ENCODE measurements at places on chromosomes 11 and 22.

- DNase-seq: peak; percentile 64
These were observed 1.7 kb downstream of the CAPRIN1 start for GRCh38 chr11:34053161-34053686.

DNA sequence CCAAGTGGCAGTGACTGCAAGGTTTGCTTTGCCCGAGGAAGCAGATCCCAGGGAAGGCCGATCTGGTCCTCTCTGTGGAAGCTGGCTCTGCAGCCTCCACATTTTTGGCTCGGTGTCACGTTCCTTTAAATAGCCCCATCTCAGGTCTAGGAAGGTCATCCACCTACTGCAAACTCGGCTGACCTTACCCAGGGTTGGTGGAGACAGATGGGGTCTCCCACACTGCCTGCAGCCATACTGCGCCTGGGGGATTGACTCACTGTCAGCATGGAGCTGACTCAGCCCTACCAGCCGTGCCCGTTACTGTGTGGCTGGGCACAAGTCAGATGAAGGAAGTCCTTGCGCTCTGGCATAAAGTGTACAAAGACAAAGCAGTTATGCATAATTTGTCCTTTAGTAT lies 16.9 kb downstream of the CDPF1 start:
- peak; percentile 91 for DNase-seq

DNA sequence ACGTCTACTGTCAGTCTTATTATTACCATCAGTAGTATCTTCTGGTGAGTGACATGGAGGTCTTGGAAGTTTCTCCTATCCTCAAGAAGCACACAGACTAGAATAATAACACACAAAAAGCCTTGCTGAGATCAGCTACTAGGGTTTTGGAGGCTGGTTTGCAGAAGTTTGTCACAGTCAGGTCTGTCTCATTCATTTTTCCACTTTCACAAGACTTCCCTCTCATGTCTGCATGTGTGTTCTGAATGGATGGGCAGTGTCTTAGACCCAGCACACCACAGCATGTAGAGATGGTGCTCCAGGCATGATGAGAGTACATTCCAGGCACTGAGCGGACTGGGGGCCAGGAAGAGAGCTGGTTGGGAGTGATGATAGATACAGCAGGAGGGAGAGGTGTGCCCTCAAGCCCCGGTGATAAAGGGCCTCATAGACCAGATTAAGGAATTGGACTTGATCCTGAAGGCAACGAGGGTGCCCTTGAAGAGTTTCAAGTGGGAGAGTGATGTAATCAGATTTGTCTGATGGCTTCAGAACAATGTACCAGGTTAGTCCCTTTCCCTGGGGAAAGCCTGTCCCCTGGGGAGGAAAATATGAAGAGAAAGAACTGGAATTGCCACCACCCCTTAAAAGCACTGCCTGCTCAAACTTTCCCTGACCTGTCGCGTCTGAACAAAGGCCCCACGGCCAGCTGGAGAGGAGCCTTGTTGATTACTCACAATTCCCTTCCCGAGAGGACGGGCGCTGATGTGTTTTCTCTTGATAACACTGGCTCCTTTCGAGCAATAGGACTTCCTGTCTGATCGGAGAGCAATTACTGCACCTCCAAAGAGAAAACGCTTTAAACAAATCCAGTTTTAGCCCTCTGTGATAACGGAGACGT lies 45.1 kb upstream of the LMO2 start:
- no peak for DNase-seq

DNA sequence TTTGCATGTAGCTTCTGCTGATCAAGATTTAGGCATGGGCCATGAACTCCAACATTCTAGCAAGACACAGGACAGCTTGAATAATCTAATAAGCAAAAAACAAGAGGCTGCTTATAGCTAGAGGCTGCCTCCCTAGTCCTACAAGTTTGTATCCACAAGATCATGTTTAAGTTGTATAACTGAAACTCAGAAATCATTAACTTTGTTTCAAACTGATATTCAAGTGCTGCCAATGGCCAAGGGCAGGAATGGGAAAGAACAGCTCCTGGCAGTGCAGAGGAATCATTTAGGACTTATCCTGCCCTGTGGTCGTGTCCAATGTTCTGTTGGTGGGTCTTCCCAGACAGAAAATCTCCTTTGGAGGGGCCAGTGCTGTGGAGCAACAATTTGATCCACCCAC lies 209.6 kb upstream of the DDI1 start:
- DNase-seq: no peak

DNA sequence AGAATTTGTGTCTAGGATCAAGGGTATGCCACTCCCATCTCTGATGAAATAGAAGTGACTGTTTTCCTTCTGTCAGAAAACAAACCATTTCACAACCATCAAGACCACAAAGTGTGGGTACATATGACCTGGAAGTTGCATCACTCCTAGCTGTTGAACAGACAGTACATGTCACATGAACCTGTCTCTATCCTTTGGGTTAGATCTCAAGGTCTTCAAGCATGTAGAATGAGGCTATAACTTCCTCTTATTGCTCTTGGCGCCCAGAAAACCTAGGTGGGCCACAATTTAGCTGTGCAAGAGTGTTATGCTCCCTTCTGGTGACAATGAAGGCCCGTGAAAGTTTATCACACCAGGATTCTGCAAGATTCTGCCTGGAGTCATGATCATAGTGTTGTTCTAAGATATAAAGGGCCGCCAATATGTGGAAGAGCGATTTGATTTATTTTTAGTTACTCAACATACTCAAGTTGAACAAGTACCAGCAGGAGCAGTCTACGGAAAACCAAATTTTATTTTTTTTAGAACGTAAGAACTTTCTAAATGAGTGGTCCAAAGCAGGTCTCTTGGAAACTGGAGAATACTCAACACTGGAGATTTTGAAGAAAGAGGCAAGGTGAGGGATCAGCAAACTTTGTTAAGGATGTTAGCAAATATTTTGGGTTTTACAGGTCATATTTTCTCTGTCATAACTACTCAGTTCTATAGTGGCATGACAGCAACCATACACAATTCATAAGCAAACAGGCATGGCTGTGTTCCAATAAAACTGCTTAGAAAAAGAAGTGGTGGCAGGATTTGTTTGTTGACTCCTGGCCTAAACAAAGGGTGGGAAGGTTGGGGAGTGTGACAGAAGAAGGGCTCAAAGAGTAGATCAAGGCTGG lies 101.8 kb downstream of the USP35 start:
- peak; percentile 99 for DNase-seq

DNA sequence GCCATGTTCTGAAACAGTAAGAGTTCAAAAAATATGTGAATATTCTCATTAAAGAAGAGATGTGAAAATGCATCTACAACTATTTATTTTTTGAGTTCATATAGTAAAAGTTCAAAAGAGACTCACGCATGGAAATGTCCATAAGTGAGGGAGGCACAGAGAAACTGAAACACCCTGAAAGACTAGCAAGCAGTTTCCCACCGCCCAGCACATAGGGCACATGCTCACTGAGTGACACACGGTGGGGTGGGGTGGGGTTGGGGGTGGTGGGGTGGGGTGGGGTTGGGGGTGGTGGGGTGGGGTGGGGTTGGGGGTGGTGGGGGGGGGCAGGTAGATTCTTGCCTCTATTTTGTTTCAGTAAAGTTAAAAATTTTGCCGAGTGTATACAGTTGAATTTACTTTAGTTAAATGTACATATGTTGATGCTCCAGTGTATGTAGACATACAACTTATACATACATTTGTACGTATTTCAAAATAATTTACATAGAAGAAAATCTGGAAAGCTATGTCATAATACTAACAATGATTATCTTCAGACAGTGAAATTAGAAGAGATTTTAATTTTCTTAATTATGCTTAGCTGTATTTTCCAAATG lies 6.3 kb downstream of the CCDC34 start:
- no peak for DNase-seq

- no peak for DNase-seq
These were observed 1.2 kb downstream of the SVIP start for GRCh38 chr11:22828373-22828772.

DNA sequence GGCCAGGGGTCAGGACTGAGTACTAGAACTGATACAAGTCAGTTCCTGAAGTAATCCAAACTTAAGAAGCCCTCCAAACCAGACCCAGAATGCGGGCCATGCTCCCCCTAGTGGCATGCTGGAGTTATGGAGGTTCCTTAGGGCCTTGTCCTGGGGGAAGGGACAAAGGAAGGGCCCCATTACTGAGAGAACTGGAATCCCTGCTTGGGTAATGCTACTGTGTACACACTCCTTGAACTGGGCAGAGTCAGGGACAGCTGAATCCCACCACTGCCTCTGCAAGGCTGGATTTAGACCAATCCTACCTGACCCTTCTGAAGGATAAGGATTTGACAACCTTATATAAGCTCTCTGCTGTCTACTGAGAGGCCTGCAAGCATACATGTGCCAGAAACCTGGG lies 97.3 kb upstream of the AKIP1 start:
- peak; percentile 89 for DNase-seq

DNA sequence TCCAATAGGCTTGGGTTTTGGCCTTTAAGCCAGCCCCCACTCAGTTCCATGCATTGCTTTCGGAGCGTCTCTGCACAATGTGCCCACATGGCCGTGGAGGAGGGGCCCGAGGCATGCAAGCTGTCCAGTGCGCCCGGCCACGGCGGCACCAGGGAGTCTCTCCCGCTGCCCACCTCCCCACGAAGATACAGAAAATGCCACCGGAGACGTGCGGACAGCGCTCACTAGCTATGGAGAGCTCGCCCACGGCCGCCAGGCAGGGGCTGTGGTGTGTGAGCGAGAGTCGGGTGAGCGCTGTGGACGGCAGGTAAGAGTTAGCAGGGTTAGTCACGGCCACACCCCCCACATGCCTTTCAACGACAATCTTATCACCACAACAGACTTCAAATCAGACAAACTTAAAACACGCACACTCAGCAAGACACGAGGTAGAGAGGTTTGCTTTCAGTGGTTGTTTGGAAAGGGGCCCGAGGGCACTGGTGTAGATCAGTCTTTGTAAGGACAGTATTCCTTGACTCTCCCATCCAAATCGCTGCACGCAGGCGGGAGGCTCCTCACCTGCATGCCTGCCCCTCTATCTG lies 18.7 kb upstream of the BID start:
- DNase-seq: no peak

DNA sequence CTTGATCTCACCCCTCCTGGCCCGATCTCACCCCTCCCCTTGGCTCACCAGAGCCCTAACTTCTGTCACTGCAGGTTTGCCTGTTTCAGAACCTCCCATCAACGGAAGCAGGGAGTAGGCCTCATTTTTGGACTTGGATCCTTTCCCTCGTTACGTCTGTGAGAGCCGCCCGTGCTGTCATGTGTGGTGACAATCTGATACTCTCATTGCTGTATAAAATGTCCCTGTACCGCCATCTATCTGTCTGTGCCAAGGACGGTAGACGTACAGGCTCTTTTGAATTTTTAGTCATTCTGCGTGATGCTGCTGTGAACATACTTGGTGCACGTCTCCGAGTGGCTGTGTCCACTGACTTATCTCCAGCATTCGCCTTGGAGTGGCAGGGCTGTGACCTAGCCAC lies 1163.1 kb downstream of the BRD1 start:
- DNase-seq: no peak

- DNase-seq: no peak
These were observed 72.8 kb upstream of the CLNS1A start for GRCh38 chr11:77710358-77710757.

GRCh38 chr11:107631931-107632330 lies 41.0 kb downstream of the ELMOD1 start:
- DNase-seq: no peak

DNA sequence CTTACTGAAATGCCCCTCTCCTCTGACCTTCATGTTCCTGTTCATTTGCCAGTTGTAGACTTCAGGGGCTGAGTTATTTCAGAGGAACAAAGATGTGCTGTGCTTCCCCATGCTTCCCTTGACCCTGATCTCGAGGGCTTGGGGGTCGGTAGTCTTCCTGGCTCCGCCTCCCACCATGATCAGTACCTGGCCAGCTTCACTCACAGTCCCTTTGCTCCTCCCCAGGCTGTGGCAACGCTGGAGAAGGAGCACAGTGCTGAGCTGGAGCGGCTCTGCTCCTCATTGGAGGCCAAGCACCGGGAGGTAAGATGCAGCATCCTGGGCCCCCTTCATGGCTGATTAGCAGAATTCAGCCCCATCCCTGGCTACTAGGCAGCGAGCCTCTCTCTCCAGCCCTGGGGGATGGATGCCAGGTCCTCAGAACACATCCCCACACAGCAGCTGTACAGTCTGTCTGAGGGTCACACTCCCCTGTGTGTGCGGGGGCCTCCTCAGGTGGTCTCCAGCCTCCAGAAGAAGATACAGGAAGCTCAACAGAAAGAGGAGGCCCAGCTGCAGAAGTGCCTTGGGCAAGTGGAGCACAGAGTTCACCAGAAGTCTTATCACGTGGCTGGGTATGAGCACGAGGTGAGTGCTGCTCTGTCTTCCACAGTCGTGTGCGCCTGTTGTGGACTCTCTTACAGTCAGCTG lies 64.5 kb downstream of the CEP164 start:
- no peak for DNase-seq

GRCh38 chr22:27222178-27222577 lies 564.8 kb downstream of the MIAT start:
- DNase-seq: no peak

DNA sequence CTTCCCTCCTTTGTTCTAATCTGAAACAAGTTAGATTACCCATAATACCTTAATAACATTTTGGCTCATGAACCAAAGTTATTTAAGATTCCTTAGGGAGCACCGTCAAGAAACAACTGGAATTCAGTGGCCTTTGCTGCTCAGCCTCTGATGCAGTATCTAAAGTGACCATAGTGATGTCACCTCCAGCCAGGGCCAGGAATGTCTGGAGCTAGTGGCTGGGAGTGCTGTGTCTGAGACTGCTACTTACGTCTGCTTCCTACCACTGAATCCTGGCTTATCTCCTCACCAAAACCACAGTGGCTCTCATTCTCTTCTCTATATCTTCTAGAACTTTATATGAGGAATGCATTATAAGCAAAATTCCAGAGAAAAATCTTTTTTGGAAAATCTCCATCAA lies 658.0 kb downstream of the DLG2 start:
- DNase-seq: no peak

DNA sequence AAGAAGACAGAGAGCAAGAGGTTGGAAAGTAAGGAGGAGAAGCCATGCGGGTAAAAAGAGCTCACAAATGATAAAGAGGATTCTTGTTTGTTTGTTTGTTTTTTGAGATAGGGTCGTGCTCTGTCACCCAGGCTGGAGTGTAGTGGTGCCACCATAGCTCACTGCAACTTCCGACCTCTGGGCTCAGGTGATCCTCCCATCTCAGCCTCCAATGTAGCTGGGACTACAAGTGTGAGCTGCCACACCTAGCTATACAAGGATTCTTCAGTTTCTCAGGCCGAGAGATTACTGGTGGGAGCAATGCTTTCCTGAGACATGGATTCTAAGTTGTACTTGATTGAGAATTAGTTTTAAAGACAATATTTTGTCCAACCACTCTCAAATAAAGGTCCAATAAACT lies 55.6 kb downstream of the CLTCL1 start:
- no peak for DNase-seq

GRCh38 chr11:74627381-74627780 lies 35.0 kb downstream of the POLD3 start:
- DNase-seq: no peak

DNA sequence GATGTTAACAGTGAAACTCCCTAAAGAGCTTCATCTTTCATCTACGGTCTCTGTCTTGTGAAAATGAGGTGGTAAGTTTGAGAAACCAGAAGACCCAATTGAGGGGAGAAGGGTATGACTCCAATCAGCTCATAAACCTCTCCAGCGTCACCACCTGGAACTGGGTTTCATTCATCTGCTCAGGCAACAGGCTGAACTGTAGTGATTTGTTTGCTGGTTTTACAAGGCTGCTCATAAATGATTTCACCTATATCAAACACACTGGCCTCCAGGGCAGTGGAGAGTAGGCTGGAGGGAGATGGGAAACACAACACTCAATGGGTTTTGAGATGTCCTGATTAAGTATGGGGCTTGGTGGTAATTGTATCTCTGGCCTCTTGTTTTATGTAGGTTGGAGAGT lies 79.0 kb downstream of the EFCAB6 start:
- no peak for DNase-seq

- no peak for DNase-seq
These were observed 173.9 kb downstream of the SHANK2 start for GRCh38 chr11:71078482-71078881.

All from inflammatory macrophage (primary cell).